ENCODE measurements at places on chromosomes 5 and 9.

GRCh38 chr5:123696921-123697341, 185.0 kb downstream of the CSNK1G3 start:
- DNase-seq = peak; percentile 60

DNA sequence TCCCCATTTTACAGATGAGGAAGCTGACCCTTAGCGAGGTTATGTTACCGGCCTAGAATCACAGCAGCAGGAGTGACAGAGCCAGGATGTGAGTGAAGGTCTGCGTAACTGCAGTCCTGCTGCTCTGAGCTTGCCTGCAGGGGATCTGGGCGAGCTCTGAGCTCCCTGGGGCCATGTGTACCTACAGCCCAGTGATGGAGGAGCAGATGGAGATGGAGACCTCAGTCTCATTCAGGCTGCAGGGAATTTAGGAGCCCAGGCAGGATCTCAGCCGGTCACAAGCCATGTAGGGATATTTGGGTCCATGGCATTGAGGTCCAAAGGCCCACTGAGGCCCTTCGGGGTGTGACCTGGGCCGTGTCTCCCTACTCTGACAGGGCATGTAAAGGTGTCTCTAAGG, 170.6 kb downstream of the CACNA1B start:
- DNase-seq = no peak

DNA sequence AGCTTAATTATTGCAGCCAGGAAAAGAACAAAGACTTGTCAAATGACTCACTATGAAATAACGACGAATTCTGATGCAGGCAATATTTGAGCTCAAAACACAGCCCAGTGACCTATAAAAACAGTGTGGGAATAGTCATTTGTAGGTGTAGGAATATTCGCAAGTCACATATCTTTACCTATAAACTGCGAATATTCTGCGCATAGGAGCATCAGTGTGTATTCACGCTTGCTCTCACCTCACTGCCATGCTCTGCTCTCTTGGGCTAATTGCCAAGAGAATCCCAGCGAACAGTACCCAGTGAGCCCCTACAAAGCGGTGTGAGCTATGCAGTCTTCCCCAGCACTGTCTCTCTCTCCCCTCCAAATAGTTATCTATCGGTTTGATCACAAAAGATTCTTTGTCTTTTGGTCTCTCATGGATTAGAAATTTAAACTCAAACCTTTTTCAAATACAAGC, 74.2 kb downstream of the ST8SIA4 start:
- no peak for DNase-seq

GRCh38 chr5:157926977-157927376, 68.0 kb upstream of the CLINT1 start:
- peak; percentile 5 for DNase-seq

GRCh38 chr9:134983074-134983473, 65.4 kb upstream of the FCN1 start:
- no peak for DNase-seq

- no peak for DNase-seq
Measured at GRCh38 chr9:70901746-70902145, 219.7 kb downstream of the TRPM3 start.

- no peak for DNase-seq
Measured at GRCh38 chr5:66718374-66719002, 122.3 kb downstream of the MAST4 start.

GRCh38 chr9:36803961-36804360, 230.1 kb downstream of the PAX5 start:
- DNase-seq = no peak

DNA sequence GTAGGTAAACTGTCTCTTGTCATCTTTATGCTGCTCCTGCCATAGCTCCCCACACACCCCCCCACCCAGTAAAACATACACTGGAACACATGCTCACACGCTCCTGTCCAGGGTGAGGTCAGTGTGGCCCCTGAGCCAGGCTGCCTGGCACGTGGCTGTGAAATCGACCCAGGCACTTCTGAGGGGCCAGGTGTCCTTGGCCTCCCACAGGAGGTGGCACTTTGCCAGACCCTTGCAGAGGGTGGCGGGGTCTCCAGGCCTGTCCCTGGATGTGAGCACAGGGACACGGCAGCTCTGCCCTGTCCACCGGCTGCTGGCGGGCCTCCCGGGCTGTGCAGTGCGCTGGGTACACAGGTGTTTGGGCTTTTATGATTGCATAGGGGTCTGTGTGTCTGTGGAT, 10.0 kb upstream of the CRB2 start:
- no peak for DNase-seq

- DNase-seq = peak; percentile 74
Measured at GRCh38 chr9:96383165-96383942, at the start of gene SLC35D2. Gene SLC35D2 (minus strand): TSS chr9:96383711. CDS start chr9:96383634, 77 bp downstream.

DNA sequence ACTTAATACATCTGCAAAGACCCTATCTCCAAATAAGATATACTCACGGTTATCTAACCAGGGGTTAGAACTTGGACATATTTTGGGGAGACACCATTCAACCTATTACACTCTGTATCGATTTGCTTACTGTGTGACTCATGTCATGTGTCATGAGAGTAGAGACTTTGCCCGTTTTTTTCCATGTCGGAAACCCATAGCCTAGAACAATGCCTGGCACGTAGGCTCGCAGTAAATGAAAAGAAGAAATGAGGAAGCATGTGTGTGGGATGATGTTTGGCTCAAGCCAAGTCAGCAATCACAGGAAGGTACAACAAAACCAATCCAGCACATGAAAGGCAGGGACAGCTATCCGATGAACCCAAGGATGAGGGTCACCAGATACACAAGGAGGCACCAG, 94.6 kb upstream of the DNAH5 start:
- DNase-seq = peak; percentile 49

GRCh38 chr5:128469912-128470311, 68.1 kb downstream of the FBN2 start:
- DNase-seq = peak; percentile 72

GRCh38 chr9:131886826-131887225, 146.9 kb upstream of the RAPGEF1 start:
- DNase-seq = peak; percentile 25

DNA sequence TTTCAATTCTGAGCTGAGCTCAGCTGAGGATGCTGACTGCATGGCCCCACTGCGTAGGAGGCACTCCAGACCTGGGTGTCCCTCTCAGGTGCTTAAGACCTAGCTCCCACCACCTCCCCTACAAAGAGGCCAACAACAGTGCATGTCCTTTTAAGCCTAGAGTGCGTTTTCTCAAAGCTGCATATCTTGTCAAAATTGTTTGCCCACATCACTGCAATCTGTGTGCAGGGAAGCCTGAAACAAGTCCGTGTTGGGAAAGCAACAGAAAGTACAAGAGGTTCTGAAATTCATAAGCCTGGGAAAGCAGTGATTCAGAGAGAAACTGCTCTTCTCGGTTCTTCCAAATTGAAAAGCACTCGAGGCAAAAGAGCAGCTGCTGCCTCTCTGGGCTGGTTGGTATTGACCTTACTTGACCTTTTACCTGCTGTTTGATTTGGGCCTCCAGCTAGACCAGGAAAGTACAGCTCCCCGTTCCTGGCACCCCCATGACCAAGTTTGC, 238.4 kb downstream of the NR2F1-AS1 start:
- no peak for DNase-seq

DNA sequence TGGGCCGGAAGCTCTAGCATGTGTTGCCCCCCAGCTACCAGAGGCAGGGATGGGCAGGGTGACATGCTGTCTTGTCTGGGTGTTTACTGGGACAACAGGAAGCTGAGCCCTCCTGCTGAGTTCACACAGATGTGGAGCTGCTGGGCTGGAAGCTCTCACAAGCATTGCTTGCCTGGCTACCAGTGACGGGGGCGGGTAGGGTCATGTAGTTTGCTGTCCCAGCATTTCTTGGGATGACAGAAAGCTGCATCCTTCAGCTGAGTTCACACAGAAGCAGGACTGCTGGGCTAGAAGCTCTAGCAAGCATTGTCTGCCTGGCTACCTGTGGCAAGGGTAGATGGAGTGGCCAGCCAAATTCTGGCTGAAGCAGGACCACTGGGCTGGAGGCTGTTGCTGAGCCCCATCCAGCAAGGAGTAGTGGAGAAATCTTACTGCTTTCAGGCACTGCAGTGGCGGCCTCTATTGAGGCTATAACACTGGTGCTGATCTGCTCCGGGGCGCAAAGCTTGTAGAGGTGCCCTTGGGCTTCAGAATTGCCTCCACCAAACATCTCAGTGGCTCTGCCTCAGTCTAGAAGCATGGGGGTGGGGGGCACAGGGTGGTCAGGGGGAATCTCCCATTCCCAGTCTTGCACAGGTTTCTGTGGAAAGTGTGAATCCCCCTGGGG, 25.1 kb downstream of the POLK start:
- DNase-seq = peak; percentile 29

DNA sequence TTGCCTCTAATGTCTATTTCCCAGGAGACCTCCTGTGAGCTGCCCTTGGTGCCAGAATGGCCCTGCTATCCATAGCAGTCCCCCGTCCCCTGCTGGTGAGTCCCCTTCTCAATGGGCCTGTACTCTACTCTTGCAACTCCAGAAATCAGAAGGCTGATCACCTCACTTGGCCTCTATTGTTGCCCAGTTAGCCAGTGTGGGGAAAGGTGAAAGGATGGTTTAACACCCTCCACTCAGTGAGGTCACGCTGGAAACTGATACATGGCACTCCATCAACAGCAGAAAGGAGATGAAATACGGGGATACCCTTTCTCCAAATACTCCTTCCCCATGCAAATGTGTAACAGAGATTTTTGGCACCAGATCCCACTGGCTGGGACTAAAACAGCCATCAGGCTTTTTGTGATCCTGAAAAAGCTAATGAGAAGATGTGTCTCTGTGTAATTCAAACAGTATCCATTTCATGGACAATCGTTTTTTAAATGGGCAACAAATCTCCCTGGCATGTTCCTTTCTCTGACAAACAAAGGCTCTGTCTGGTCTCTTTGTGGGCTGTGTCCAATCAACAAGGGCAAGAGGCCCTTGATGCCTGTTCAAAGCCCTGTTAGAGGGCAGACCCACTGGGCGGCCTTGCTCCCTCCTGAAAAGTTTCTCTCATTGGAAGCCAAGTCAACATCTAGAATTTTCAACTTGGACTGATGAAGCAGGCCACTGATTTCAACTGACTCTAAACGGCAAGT, 343.7 kb downstream of the SPOCK1 start:
- no peak for DNase-seq

DNA sequence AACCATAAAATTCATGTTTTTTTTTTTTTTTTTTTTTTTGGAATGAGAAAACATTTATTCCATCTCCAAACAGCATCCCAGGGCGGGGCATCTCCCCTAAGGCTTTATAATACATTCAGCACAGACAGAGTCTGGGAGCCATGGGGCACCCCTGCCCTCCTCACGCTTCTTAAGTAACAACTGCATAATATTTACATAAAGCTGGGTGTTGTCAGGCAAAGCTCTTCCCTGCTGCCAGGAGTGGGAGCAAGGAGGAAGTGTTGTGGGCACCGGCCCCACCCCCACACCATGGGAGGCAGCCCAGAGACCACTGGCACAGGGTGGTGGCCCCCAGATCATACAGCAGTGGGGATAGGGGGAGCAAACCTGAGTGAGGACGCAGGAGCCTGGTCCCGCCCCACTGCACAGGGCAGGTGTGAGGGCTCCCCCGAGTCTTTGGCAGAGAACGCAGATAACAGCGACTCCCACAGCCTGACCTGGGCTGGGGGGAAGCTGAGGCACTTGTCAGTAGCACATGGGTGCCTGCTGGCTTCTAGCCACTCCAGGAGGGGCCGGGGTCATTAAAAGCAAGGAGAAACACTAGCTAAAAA, 86.1 kb upstream of the CEP78 start:
- DNase-seq = no peak

GRCh38 chr9:87798261-87798833, 72.4 kb downstream of the CTSL start:
- no peak for DNase-seq

GRCh38 chr5:77633207-77633675, 5.3 kb downstream of the OTP start:
- DNase-seq = no peak

GRCh38 chr5:21644032-21644431, 1209.1 kb downstream of the CDH12 start:
- no peak for DNase-seq

GRCh38 chr5:97044052-97044451, 98.4 kb downstream of the LIX1 start:
- peak; percentile 16 for DNase-seq

DNA sequence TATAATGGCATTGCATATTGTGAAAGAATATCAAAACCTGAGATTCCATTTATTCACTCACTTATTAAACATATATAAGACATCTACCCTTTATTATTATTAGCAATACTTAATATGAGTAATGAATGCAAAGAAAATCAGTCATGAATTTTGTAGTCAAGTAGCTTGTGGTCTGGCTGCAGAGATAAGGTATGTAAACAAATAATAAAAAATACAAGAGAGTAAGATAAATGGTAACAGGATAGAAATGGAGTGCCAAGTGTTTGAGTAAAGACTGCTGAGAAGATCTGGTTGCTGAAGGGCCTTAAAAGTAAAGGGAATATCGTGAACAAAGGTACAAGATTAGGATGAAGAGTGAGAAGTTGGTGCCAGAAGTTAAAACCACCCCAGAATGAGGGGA, 18.4 kb downstream of the TRIM32 start:
- DNase-seq = no peak

DNA sequence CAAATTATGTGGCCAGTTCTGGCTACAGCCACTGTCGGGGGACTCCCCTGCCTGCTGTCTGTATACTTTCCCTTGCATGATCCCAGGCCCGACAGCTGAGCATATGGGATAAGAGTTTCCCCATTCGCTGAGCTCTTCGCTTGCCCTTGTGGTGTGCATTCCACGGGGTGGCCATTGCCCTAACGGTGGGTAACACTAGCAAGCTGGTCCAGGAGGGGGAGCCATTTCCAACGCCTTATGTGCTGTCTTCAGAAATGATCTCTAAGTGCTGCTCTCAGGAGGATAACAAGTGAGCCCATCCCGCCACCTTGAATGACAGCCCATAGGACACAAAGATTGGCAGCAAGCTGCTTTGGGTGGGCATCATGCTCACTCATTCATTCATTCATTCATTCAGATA, 190.9 kb downstream of the FSTL4 start:
- DNase-seq = peak; percentile 20

- DNase-seq = peak; percentile 80
Measured at GRCh38 chr9:109910671-109911518, 130.9 kb downstream of the PALM2AKAP2 start.

DNA sequence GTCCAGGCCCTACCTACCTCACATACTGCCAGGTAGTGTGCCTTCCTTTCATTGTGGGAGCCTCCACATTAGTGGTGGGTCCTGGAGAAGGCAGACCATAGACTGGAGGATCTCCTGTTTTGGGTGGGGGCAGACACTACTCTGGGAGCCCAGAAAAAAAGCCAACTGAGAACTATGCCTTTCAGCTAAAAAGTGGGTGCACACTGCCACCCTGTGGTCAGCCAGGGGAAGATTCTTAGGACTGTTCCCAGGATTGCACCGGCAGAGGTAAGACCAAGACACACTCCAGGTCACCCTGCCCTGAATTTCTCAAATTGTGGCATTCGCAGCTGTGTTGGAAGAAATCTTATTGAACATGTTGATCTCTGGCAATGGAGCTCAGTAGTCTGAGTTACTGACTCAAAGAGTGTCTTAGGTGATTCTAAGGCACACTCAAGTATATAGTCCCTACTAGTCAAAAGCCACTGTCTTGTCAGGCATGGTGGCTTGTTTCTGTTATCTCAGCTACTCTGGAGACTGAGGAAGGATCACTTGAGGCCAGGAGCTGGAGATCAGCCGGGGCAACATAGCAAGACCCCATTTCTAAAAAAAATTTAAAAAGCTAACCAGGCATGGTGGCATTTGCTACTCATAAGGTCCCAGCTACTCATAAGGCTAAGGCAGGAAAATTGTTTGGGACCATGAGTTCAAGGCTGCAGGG, 3.6 kb downstream of the SIGMAR1 start:
- DNase-seq = peak; percentile 73

Measured in EH (cell line).